ENCODE measurements at places on chromosomes 5 and 9. TPM values are rescaled to one million over a fixed set of nuclear protein-coding genes. Genes with fewer than 3 reads are reported as not detected.
A peak's percentile ranks its signal among the peaks of the same experiment; 100 is the strongest.

The SLC6A7 gene
- polyA plus RNA-seq: 5.7 TPM

The MAP1B gene
- polyA plus RNA-seq: 31.0 TPM

The BAG1 gene
- 72.9 TPM for polyA plus RNA-seq

The PAEP gene
- polyA plus RNA-seq: 0.09 TPM

GRCh38 chr5:135120951-135121350, 86.9 kb upstream of the PITX1 start:
- DNase-seq: no peak
- H3K27ac ChIP-seq: no peak overlapping the region
- H3K4me1 ChIP-seq: no peaks in the 10 kb centered on the region
- H3K4me3 ChIP-seq: no peak overlapping the region
- H3K27me3 ChIP-seq: peaks cover 12% of the 10 kb centered on the region

DNA sequence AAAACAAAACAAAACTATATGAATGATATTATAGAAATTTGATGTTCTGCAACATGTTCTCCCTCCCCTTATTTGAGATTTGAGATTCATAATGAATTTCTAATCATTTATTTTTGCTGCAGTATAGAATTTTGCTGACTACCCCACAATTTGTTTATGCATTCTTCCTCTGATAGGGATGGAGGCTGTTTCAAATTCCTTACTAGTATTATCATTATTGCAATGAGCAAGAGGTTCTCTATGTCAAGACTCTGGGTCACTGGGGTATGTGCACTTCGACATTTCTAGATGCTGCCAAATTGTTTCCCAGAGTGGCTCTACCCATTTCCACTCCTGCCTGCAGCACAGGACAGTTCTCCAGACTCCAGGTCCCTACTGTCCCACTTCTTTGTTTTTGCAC, 54.9 kb upstream of the DAB2IP start:
- no peaks in the 10 kb centered on the region for H3K36me3 ChIP-seq
- no peak for DNase-seq
- no peak overlapping the region for H3K27ac ChIP-seq
- H3K27me3 ChIP-seq: peaks cover 25% of the 10 kb centered on the region

GRCh38 chr5:131495536-131496399, 139.3 kb downstream of the RAPGEF6 start:
- H3K4me3 ChIP-seq: no peak overlapping the region
- H3K4me1 ChIP-seq: no peaks in the 10 kb centered on the region
- H3K27ac ChIP-seq: no peak overlapping the region
- DNase-seq: no peak
- no peaks in the 10 kb centered on the region for H3K27me3 ChIP-seq
- H3K36me3 ChIP-seq: peaks cover 31% of the 10 kb centered on the region

GRCh38 chr9:113504725-113505590, 41.4 kb downstream of the RGS3 start:
- DNase-seq: peak; percentile 96
- no peak overlapping the region for H3K4me3 ChIP-seq

- no peak for DNase-seq
- H3K36me3 ChIP-seq: no peaks in the 10 kb centered on the region
- H3K4me3 ChIP-seq: no peak overlapping the region
- no peak overlapping the region for H3K27ac ChIP-seq
- H3K4me1 ChIP-seq: no peaks in the 10 kb centered on the region
Measured at GRCh38 chr5:176768174-176768970, 42.0 kb upstream of the UNC5A start.

- no peak overlapping the region for H3K27ac ChIP-seq
- H3K36me3 ChIP-seq: no peaks in the 10 kb centered on the region
- H3K4me3 ChIP-seq: no peak overlapping the region
- no peaks in the 10 kb centered on the region for H3K4me1 ChIP-seq
Measured at GRCh38 chr5:165795073-165795472, 2289.7 kb downstream of the MAT2B start.

GRCh38 chr5:174151599-174152181, 106.2 kb downstream of the NSG2 start:
- no peaks in the 10 kb centered on the region for H3K27me3 ChIP-seq
- DNase-seq: no peak
- H3K27ac ChIP-seq: no peak overlapping the region
- no peaks in the 10 kb centered on the region for H3K36me3 ChIP-seq

DNA sequence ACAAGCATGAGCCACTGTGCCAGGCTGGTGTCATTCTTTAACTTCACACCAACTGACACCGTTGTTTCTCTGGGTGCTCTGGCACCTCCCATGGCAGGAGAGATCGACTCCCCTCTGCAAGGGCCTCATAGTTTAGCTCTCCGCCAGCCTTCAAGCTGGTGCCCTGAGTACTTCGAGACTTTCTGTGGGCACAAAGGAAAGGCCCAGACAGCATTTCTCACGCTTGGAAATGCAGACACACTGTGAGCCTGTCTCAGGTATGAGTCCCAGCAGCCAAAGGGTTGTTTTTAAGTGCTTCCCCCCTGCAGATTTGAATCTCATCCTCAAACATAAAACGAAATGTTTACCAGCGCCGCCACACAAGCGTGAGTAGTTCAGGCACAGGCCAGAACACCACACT, 11.1 kb upstream of the TCF7 start:
- no peaks in the 10 kb centered on the region for H3K36me3 ChIP-seq
- no peak overlapping the region for H3K27ac ChIP-seq
- DNase-seq: no peak
- H3K4me1 ChIP-seq: peaks cover 44% of the 10 kb centered on the region
- H3K27me3 ChIP-seq: no peaks in the 10 kb centered on the region

GRCh38 chr9:74958587-74958986, 5.9 kb upstream of the C9orf40 start:
- no peaks in the 10 kb centered on the region for H3K27me3 ChIP-seq
- no peak overlapping the region for H3K4me3 ChIP-seq
- H3K36me3 ChIP-seq: no peaks in the 10 kb centered on the region
- no peak overlapping the region for H3K27ac ChIP-seq

- DNase-seq: no peak
- no peak overlapping the region for H3K27ac ChIP-seq
- no peaks in the 10 kb centered on the region for H3K27me3 ChIP-seq
- no peaks in the 10 kb centered on the region for H3K4me1 ChIP-seq
- no peaks in the 10 kb centered on the region for H3K36me3 ChIP-seq
Measured at GRCh38 chr5:121430538-121430937, 421.1 kb upstream of the FTMT start.

DNA sequence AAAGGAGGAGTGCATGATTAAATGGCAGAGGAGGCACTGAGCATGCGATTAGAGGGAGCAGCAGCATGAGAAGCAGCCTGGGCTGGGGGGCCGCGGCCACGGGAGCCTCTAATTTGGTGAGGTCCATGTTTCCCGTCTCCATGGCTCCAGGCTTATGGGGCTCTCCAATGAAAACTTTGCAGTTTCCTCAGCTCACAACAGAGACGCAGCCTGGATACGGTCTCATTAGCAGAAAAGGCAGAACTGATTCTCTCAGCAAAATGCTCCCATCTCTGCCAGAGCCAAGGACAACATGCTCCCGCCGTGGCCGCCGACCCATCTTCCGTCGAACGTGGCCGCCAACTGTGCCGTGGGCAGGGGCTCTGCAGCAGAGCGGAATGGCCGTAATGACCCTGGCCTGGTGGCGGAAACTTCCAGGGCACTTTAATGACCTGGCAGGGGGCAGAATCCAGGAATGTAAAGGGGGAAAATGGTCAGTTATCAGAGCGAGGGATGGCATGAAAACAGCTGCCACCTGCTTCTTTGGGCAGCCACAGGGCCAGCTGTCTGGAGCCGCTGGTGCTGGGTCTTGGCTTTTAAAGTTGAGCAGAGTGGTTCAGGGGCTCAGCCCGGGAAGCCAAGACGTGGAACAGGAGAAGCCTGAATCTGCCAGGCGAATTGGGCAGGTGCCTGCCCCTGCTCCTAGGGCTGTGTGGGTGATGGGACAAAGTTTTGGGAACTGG, 76.5 kb downstream of the COL5A1 start:
- no peaks in the 10 kb centered on the region for H3K4me1 ChIP-seq
- no peak overlapping the region for H3K4me3 ChIP-seq
- H3K36me3 ChIP-seq: no peaks in the 10 kb centered on the region
- H3K27ac ChIP-seq: no peak overlapping the region
- DNase-seq: no peak
- H3K27me3 ChIP-seq: no peaks in the 10 kb centered on the region

DNA sequence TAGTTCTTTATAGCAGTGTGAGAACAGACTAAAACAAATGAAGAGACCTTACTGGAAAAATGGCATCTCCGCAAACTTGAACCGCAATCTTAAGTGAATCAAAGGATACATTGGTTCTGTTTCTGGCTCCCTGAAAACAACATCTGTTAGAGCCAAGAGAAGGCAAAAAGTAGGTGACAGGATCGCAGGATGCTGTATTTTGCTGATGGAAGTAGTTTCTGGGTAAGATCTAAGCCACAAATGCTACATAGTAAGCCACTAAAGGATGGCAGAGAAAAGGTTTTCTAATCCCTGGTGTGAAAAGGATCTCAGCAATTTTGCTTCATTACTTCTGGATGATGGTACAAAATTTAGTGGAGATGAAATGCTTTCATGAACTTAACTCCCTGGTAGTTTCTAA, 63.3 kb upstream of the HTR4 start:
- H3K4me1 ChIP-seq: no peaks in the 10 kb centered on the region
- no peak overlapping the region for H3K4me3 ChIP-seq
- no peak for DNase-seq
- H3K27ac ChIP-seq: no peak overlapping the region
- H3K36me3 ChIP-seq: no peaks in the 10 kb centered on the region
